Effector CD4-positive, alpha-beta T cell (primary cell): ENCODE measurements at places on chromosomes 2 and 18.

DNA sequence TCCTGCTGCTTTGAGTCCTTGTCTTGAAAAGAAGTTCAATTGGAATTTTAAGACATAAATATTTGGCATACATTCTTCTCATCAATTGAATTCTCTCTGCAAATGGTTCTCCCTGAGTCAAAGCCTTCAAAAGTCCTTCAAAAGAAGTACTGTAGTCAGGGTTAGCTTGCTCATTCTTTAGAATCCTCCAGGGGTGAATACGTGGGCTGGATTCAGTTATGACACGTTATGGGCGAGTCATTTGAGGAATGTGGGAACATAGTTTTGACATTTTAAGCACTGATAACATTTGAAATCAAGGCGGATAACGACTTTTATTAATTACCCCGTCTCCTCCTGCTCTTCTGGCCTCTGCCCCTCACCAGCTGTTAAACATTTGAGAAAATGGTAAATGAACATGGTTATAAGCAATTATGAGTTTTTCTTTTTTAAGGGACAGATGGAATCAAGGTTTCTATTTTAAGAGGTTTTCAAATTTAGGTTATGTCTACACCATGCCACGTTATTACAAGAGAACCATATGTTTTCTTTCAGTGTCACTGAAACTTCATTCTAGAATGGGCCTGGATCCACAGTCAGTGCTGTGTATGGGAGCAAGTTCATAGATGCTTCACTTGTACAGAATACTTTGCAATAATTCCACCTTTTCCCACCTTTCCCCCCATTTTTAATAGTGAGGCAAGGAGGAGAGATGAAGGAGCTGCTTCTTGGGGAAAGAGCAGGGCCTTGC is 273.1 kb downstream of the TSN start:
- no peak for DNase-seq

GRCh38 chr18:26893996-26894395 is 28.5 kb upstream of the AQP4 start:
- no peak for DNase-seq

DNA sequence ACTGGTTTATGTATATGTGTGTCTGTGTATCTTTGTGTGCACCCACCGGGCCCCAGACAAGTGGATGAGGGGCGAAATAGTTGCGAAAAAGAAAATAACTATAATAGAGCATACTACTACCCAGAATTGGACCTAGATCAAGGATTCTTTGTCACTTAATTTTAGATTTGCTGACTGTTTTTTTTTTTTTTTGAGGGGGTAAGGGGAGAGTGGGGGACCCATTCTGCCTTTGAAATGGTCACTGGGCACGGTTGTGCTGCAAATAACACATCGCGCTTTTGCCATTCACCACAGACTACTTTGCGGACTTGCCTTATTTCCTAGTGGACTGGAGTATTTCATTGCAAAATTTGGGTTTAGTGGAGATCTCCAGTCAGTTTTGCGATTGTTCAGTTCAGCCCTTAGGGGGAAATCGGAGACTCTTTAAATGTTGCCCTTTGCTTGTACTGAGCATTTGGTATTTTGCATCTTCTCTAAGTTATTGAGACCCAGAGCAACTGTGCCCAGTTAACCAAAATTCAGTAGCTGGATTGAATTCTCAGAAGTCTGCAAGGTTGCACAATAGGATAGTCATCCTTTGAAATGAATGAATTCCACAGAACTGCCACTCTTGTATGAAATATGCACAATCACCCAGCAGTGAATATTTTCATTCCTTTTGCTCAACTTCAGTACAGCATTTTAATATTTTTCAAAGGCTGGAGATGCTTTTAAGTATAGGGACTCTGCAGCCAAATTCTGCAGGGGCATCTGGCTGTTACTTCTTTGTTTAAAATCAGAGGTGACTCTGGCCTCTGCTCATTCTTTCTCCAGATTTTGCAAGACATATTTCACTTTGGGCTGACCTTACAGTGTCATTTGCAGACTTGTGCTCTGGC is 2.9 kb downstream of the TRIB2 start:
- no peak for DNase-seq

GRCh38 chr2:16566701-16567100 is 98.9 kb downstream of the CYRIA start:
- DNase-seq: no peak

GRCh38 chr18:77191071-77191751 is 58.4 kb upstream of the GALR1 start:
- DNase-seq: no peak

DNA sequence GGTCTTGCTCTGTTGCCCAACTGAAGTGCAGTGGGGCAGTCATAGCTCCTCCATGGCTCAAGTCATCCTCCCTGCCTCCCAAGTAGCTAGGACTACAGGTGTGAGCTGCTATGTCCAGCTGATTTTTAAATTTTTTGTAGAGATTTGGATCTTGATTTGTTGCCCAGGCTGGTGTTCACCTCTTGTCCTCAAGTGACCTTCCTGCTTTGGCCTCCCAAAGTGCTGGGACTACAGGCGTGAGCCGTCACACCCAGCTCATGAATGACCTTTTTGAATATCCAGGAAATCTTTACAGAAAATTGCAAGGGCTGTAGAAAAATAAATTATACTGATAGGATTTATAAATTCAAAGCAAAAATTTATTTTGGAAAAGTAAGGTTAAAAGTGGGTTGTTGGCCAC is 17.4 kb downstream of the ACTR3 start:
- no peak for DNase-seq

DNA sequence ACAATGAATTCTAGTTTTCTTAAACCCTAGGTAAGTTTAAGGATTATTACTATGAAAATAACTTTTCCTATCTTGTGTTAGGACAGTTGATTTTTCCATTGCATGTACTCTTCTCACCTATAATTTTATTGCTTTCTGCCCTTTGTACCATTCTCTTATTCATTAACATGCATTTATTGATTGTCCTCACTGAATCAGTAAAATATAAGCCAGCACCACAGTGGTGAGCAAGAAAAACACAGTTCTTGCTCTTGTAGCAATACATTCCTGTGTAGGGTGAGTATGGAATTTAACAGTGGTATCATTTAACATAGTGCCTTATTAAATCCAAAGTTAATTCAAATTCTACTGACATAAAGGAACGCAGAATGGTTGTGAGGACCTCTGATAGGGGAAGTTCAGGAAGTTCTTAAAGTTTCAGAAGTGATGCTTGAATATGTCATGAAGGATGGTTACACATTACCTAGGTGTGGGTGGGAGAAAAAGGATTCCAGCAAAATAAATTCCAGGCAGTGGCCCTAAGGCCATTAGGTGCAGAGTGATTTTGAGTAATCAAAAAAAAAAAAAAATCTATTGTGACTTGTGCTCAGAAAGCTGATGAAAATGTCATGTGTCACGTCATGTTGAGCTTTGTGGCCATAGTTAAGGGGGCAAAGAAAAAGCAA is 104.7 kb upstream of the DSEL start:
- no peak for DNase-seq

DNA sequence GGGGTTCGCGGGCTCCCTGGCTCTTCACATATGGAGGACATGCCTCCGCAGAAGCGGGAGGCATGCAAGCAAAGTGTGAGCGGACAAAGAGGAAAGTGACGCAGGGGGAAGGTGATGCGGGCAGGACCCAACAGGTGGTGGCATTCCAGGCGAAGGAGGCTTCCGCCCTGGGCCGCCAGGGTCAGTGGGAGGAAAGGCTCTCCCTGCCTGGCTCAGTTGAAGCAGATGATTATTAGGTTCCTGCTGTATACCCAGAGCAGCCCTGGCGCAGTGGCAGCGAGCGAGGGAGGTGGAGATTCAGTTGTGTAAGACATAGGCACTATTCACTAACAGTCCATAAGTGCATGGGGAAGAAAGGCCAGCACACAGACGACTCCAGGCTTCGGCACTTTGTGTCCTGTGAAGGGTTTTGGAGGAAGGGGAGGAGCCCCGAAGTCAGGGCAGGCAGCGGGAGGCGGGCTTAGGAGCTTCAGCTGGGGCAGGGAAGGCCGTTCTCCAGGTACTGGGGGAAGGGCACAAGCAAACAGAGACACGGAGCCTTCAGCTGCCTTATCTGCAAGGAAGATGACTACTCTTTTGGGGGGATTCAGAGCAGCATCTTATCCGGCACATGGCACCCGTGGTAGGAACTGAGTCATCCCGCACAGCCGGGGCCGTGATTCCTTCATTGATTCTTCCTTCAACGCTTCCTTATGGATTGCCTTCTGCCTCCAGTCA is 89.8 kb downstream of the TGOLN2 start:
- no peak for DNase-seq

DNA sequence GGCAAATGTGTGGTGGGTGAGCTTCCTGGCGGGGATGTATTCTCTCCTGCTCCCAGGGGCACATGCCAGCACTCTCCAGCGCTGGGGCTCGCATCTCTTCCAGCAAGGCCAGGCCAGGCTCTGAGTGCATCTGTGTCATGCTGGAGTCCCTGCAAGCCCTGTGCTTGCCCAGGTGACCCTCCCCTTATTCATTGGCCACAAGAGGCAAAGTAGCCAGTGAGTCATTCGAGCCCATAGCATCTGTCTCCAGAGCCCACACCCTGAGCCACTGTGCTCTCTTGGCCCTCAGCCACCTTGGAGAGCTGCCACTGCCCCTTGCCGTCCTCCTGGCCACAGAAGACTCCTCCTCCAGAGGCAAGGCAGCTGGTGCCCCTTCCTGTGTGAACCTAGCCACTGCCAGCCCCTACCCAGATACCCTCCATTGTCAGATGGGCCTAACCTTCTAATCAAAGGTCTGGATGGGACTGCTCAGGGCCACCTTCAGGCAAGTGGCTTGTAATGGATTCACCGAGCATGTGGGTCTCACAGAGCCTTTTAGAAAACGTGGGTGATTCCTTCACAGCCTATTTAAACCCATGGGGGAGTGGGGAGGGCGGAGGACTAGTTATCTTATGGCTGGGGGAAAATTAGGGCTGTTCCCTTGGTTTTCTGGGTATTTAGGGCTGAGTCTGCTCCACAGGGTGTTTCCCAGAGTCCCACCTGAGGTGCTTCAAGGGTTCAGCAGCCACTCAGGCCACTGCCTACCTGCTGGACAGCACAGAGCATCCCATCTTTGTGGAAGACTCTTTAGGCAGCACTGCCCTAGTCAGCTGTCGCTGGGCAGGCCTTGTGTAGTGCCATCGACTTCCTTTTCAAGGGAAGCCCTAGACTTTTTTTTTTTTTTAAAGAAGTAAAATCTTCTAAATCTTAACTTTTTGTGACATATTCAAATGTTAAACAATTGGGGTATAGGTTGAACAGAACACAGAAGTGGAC is 137.4 kb downstream of the ACOXL start:
- no peak for DNase-seq

DNA sequence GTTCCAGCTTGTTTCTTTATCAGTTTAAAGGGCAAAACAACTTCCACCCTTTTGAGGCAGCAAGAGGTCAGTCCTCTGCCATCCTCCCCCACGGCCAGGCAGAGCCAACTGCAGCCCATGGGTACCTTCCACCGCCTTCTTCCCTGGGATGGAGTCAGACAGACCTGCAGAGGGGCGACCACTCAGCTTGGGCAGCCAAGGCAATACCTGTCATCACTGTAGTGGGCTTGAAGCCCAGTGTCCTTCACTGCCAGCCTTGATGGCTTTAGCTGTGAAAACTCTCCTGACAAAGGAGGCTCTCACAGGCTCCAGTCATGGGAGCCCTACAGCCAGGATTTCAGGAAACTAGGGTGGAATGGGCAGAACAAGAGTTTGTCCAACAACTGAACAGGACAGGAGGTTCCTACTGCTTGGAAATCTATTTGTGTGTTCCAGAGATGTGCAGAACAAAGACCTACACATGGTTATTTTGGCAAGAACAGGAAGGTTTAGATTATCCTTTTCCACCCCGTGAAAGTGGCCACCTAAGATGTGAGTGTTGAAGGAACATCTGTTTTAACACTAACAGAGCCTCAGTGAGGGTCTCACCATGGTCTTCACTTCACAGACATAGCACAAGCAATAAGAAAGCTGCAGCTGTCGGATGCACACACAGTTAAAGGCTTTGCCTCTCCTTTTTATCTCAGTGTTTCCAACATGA is 93.9 kb upstream of the RMDN2 start:
- no peak for DNase-seq

- DNase-seq: no peak
Measured at GRCh38 chr18:64090876-64091275, 58.0 kb downstream of the LINC00305 start.

DNA sequence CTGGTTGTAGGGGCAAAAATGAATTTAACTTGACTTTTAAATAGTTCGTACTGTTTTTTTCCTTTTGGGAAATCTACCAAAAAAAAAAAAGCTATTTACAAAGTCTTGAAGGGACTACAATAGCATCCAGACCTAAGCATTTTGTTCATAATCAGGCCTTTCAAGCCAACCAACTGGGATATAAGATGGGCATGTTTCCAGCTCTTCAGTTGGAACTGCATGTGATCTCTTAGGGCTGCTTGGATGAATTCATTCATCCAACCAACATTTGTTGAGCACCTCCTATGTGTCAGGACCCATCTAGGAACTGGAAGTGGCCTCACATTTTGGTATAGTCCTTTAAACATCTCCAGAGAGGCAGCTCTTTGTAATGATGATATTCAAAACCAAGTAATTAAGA is 98.6 kb downstream of the AAK1 start:
- no peak for DNase-seq

GRCh38 chr18:11849279-11849678 is 1.9 kb upstream of the CHMP1B start:
- DNase-seq: no peak

GRCh38 chr2:79984476-79984875 is 320.1 kb downstream of the LRRTM1 start:
- no peak for DNase-seq

- no peak for DNase-seq
Measured at GRCh38 chr2:226396541-226396940, 403.1 kb downstream of the IRS1 start.

DNA sequence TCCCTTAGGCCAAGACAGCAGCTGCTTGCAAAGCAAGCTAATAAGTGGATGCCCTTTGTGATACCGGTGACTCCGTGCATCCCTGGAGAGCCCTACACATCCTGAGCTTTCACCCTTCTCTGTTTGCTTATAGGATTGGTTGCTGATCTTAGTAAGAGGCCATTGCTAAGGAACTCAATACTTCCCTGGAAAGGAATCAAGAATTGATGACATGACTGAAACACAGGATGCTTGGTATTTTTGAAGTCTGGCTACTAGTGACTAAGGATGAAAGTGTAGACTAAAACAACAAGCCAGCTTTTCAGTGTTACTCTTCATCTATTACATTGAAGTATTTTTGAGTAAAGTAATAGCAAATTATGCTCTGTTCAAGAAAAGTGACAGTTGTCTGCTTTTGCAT is 123.0 kb upstream of the SERPINE2 start:
- no peak for DNase-seq
